ENCODE measurements at places on chromosomes 4 and X. TPM values are rescaled to one million over a fixed set of nuclear protein-coding genes. Genes with fewer than 3 reads are reported as not detected.

SHOX gene
- not detected for polyA plus RNA-seq

GABRG1 gene
- 0.53 TPM for polyA plus RNA-seq

CCKAR gene
- polyA plus RNA-seq: not detected

TLR1 gene
- 10.1 TPM for polyA plus RNA-seq

TASL gene
- polyA plus RNA-seq: 0.18 TPM

Data from ovary (tissue), 10 donors.